GM12864 (cell line): ENCODE measurements at places on chromosomes 5 and 9.

DNA sequence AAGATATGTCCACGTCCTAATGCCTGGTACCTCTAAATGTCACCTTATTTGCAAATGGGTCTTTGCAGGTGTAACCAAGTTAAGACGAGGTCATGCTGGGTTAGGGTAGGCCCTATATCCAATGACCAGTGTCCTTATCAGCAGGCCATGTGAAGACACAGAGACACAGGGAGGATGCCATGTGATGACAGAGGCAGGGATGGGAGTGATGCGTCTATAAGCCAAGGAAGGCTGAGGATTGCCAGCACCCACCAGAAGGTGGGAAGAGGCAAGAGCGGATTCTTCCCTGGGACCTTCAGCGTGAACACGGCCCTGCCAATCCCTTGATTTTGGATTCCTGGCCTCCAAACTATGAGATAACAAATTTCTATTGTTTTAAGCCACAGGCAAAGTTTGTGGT lies 123.4 kb upstream of the CXCL14 start:
- DNase-seq: no peak

GRCh38 chr9:35557320-35557719 lies 47.7 kb upstream of the TESK1 start:
- no peak for DNase-seq

GRCh38 chr5:115709585-115709984 lies 83.7 kb upstream of the TMED7 start:
- DNase-seq: no peak

DNA sequence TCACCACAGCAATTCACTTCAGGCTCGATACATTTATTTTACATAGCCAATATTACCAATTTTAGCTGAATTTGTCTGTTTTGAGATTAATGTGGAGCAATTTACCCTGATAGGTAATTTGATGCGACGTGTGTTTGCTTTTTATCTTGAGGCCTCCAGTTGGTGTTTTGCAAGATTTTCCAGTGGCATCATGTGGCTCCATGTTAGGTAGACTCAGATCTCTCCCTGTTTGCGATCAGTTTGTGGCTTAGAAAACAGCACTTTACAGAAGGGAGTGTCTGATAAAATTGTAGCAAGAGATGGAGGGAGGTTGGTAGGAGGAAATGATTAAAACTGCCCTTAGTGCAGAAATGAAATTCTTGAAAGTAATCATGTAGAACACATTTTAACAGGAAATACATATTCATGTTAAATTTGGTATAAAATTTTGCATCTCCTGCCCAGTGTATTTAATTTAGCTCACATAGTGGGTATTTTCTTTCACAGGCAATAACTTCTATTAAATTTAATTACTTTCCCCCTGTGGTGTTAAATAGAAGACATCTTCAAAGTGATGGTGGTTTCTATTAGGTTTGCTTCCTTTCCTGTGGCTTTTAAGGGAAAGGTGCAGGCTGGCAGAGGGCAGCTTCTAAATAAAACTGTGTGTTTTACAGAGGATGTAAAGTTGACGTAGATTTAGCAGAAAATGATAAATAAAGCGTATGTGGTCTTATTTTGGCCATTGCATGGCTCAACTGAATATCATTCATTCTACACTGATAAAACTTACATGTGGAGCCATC lies 135.8 kb downstream of the KDM4C start:
- no peak for DNase-seq

GRCh38 chr9:128206484-128206883 lies 3.3 kb downstream of the DNM1 start:
- DNase-seq: no peak

- DNase-seq: no peak
Observed at GRCh38 chr5:40401284-40402006, 278.3 kb upstream of the PTGER4 start.

- no peak for DNase-seq
Observed at GRCh38 chr5:61701877-61702602, 370.0 kb downstream of the ZSWIM6 start.

DNA sequence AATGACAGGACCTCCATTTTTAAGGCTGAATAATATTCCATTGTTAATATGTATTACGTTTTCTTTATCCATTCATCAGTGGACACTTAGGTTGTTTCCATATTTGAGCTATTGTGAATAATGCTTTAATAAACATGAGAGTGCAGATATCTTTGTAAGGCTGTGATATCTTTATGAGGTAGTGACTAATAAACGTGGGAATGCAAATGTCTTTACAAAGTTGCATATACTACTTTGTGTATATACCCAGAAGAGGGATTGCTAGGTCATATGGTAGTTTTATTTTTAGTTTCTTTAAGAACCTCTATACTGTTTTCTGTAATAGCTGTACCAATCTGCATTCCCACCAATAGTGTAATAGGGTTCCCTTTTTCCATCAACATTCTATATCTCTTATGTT lies 148.7 kb downstream of the FOCAD start:
- no peak for DNase-seq

DNA sequence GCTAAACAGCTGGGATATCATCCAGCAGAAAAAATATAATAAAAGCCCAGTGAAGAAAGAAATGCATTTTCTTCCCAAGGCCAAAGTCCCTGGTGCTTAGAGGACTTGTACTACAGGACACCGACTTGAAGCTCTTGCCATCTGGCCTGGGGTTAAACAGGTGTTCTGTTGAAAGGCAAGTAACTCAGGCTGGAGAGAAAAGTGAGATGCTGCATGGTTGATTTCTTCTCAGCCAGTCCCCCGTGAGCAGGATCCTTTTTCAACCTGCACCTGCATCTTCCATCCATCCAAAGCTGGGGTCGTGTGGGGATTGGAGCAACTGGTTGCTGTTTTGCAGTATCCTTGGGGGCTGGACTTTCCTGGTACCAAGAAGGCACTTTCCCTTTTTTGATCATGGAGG lies 146.1 kb upstream of the RPS23 start:
- DNase-seq: no peak

GRCh38 chr5:88377240-88377639 lies 108.6 kb upstream of the TMEM161B start:
- no peak for DNase-seq

GRCh38 chr5:157463621-157464518 lies 3.9 kb downstream of the NIPAL4 start:
- DNase-seq: no peak

DNA sequence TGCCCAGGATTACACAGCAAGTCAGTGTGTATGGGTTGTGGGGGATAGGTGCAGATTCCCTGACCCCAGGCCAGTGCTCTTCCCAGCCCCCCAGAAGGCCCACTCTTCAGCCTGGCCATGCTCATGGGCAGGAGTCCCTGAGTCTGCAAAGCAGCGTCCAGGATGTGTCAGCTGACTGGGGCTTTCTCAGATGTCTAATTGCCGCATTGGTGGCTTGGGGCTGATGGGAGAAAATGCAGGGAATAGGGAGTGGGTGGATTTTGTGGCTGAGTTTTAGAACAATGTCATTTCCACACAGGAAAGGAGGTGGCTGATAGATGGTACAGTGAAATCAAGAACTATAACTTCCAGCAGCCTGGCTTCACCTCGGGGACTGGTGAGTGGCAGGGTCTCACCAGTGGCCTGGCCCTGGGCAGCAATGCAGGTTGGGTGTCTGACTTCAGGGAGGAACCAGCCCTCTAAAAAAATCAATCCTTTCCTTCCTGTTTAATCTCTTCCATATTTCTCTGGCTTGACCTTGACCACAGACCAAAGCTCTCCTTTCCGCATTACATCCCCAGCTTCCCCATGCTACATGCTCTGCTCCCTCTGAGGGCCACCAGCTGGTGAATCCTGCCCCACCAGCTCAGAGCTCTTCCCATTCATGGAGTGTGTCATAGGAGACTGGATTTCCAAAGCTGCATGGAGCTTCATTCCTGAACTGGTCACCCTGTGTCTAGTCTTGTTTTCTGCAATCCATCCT lies 14.2 kb downstream of the GLIPR2 start:
- DNase-seq: no peak

DNA sequence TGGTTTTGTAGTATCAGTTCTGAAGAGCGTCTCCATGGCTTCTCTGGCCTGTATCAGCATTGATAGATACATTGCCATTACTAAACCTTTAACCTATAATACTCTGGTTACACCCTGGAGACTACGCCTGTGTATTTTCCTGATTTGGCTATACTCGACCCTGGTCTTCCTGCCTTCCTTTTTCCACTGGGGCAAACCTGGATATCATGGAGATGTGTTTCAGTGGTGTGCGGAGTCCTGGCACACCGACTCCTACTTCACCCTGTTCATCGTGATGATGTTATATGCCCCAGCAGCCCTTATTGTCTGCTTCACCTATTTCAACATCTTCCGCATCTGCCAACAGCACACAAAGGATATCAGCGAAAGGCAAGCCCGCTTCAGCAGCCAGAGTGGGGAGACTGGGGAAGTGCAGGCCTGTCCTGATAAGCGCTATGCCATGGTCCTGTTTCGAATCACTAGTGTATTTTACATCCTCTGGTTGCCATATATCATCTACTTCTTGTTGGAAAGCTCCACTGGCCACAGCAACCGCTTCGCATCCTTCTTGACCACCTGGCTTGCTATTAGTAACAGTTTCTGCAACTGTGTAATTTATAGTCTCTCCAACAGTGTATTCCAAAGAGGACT lies 1.5 kb downstream of the GPR21 start:
- DNase-seq: no peak

GRCh38 chr9:131068076-131068816 lies 28.1 kb upstream of the AIF1L start:
- no peak for DNase-seq

- no peak for DNase-seq
Observed at GRCh38 chr5:124652892-124653441, 93.5 kb downstream of the ZNF608 start.

DNA sequence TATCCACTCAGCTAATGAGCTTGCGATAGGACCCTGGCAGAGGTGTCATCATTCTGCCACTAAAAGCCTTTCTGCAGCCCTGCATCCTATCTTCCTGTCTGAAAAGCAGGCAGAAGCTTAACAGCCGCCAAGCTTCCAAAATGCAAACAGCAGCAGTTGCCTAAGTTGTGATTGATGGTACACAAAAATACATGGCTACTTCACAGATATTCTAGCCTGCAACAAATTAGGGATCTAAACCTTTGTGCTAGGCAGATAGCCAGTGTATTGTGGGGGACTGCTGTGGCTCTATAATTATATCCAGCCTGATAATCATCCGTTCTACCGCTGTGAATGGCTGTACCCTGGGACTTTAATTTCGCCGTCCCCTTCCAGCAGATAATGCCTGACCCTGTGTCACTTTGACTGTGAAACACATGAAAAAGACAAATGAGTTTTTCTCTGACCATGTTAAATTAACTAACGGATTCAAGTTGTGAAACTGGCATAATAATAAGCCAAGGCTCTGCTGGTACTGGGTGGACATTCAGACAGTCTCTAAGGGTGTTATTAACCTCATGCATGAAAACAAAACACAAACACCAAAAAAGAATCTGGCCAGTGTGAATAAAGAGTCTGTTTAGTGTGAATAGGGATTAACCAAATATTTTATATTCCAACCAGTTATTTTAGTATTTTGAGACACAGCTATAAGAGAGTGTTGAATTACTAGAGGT lies 45.9 kb downstream of the SEMA6A start:
- DNase-seq: no peak

- no peak for DNase-seq
Observed at GRCh38 chr9:87714819-87715218, 11.1 kb upstream of the CTSL start.

- no peak for DNase-seq
Observed at GRCh38 chr5:136375920-136376319, 10.6 kb upstream of the TRPC7 start.

- DNase-seq: no peak
Observed at GRCh38 chr9:21961569-21961968, 32.6 kb downstream of the CDKN2A start.

- DNase-seq: no peak
Observed at GRCh38 chr9:99907208-99907532, 716 bp downstream of the STX17 start.

GRCh38 chr9:89797255-89797654 lies 192.4 kb downstream of the GADD45G start:
- DNase-seq: no peak

DNA sequence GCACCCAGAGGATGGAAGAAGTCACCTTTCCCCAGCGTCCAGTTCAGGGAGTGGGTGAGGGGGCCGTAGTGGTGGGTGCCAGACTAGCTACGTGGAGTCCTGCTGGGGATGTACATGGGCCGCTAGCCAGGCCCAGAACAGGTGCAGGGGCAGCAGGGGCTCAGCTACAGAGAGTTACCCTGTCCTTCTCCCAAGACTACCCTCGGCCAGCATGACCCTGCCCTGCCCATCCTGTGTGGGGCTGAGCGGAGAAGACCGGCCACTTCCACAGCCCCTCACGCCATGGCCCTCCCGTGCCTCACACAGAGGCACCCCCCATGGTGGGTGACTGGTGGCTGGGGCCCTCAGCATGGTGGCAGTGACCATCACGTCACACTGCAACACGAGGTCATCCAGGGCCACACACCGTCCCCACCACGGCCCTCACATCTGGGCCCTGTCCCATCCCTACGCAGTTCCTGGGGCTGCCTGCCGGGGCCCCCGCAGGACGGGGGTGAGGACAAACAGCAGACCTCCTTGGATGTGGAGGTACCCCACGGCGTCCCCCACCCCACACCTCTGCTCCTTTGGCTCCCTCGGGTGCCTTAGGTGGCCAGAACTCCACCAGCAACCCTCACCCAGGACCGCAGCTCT lies 977 bp upstream of the DPP7 start:
- DNase-seq: no peak

- no peak for DNase-seq
Observed at GRCh38 chr5:95519151-95519550, 35.6 kb downstream of the SKIC3 start.

DNA sequence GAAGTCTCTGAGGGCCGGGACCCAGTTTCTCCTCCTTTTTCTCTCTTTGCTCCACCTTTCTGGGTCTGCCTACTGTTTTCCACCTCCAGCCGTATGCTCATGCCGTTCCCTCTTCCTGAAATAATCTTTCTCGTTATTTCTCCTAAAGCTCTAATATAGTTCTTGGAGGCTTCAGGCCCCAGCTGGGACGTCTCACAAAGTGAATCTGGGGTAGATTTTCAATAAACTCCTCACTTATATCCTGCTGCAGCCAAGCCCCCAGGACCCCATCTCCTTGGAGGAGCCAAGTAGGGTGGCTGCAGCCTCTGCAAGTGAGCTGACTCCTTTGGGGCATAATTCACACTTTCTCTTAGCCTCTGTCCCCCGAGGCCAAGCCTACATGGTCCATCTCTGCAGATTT lies 14.2 kb upstream of the CRB2 start:
- no peak for DNase-seq

GRCh38 chr5:173950829-173951228 lies 38.1 kb upstream of the C5orf47 start:
- DNase-seq: no peak

DNA sequence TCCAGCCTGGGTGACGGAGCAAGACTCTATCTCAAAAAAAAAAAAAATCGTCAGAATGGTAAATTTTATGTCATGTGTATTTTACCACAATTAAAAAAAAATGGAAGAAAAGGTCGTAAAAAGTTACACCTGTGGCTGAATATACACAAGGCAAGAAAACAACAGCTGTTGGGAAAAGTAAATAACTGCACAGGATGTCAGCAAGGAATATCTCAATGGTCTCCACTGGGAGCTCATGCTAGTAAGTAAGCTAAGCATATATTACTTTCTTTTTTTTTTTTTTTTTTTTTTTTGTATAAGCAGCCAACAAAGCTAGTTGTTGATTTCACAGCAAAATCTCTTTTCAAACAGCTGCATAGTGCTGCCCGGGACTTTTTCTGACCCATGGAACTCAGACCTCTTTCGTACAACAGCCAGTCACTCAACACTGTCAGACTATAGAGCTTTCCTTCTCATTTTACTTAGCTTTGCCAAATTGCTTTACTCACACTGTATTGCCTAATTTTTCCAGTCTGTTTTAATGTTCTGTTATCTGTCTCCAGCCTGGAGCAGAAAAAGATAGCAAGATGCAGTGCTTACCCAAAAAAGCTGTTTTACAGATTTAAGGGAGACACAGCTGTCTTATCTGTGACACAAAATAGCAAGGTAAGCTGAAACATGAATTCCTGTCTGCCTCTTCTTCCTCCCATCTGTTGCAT lies 175.9 kb downstream of the ENC1 start:
- DNase-seq: no peak
